ENCODE measurements at places on chromosomes 2 and 18. TPM values are rescaled to one million over a fixed set of nuclear protein-coding genes. Genes with fewer than 3 reads are reported as not detected.
A peak's percentile ranks its signal among the peaks of the same experiment; 100 is the strongest.

- DNase-seq: no peak
Observed at GRCh38 chr2:180473456-180473855, 466.4 kb upstream of the CWC22 start.

DNA sequence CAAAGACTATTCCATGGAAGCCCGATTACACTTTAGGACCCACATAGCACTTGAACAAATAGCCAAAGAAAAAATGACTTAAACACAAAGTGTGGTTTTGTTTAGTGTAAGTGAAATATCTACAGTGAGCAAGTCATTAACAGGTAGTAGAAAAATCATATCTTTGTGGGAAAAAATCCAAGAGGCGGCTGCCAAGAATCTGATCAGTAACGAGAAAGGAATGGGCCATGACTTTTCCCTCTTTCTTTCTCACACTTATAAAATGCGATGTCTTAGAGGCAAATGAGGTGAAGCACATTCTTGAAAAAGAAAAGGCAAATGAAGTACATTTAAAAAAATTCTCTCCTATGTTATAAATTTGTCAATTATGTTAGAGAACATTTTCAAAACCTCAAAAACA is 12.9 kb upstream of the GEMIN6 start:
- no peak for DNase-seq

The SLC5A7 gene
- not detected for total RNA-seq

DNA sequence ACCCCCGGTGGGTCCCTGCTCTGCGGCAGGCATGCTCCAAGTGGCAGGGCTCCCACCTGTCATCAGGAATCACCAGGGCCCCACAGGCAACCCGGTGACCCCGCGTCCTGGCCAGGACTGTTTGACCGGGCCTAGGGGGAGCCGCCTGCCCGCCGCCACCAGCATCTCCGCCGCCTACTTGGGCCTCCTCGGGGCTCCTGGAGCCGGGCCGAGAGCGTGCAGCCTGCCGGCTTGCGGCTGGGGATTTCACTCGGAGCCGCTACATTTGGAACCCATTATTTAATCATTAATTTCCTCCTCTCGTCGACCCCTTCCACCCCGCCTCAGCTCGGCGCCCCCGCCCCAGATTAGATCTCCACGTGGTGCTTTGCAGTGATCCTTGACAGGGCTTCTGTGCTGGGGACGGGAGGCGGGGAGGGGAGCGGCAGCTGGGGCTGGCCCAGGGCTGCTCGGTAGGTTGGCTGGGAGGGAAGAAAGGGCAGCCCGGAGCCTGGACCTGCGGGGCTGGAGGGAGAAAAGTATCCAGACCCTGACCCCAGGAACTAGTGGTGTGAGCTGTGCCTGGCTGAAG is 295.4 kb downstream of the CYP26B1 start:
- DNase-seq: no peak

The STARD6 gene
- total RNA-seq: not detected

GRCh38 chr2:88568179-88568578 is 59.1 kb downstream of the EIF2AK3 start:
- no peak for DNase-seq

- DNase-seq: no peak
Observed at GRCh38 chr2:44358503-44358902, 2.8 kb downstream of the PREPL start.

DNA sequence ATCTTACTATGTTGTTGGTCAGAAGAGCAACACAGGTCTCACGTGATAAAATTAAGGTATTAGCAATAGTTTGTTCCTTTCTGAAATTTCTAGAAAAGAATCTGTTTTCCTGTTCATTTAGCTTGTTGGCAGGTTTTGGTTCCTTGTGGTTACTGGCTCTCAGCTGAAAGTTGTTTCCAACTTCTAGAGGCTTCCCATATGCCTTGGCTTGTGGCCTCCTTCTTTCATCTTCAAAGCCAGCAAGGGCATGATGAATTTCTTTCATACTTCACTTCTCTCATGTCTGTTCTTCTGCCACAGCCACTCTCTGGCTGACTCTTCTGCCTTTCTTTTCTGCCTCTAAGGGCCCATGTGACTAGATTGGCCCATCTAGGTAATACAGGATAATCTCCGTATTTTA is 193.7 kb downstream of the TRIB2 start:
- DNase-seq: no peak

GRCh38 chr2:109432421-109432820 is 181.3 kb downstream of the SEPTIN10 start:
- DNase-seq: no peak

- DNase-seq: no peak
Observed at GRCh38 chr2:55161295-55162210, 70.5 kb downstream of the CLHC1 start.

The MARCHF4 gene
- total RNA-seq: 2.5 TPM

GRCh38 chr2:108917526-108917925 is 71.5 kb downstream of the EDAR start:
- DNase-seq: no peak

The KCNK3 gene
- not detected for total RNA-seq

The FAM228A gene
- not detected for total RNA-seq

DNA sequence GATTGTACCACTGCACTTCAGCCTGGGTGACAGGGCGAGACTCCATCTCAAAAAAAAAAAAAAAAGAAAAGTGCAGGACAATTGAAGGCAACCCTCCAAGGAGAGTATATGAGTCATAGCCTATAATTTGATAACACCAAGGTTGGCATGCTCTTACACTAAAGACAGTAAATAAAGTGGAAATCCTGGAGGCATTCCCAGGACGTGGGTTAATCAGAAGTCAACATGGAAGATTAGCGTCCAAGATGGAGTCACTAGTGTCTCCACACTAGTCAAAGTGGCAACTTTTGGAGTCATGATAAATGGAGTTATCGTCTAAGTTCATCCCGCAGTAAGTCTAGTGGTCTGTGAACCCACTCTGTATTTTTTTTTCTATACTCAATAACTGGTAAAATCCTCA is 21.2 kb upstream of the UGGT1 start:
- DNase-seq: no peak

The DBI gene
- total RNA-seq: 173 TPM

The CXCR1 gene
- total RNA-seq: not detected

DNA sequence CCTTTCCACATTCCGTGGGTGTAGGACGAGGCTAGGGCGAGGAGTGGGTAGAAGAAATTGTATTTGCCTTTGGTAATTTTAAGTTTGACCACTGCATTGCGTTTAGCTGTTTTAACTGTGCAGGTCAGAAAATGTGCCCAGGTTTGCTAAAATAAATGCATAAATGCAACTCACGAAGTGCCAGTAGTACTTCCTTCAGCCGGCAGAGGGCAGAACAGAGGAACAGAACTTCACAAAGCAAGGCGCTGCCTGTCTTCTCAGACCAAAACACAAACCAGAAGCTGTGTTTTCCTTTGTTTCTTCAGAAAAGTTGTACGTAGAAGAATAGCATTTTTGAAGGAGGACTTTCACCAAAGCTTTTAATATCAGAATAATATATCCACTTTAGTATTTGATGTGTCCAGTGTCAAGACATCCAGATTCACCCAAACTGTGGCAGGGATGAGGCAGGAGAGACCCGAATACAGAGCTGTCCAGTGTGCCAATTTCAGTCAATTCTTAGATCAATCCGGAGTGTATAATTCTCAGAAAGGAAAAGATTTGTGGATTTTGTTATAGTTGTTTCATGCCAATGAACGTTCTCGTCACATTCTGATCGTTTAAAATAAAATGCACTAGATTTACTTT is 348.6 kb downstream of the DLGAP1 start:
- peak; percentile 35 for DNase-seq

- peak; percentile 49 for DNase-seq
Observed at GRCh38 chr2:200350850-200351285, 44.4 kb downstream of the SPATS2L start.

The UGT1A3 gene
- not detected for total RNA-seq

The C2orf66 gene
- 0.05 TPM for total RNA-seq

GRCh38 chr2:240413813-240414429 is 21.5 kb upstream of the GPC1 start:
- DNase-seq: no peak

The BOK gene
- total RNA-seq: 338 TPM

All from SJSA1 (cell line).